Fibroblast of skin of abdomen (primary cell): ENCODE measurements at places on chromosomes 12 and 14.

GRCh38 chr12:88035907-88036289 lies 6.7 kb upstream of the C12orf50 start:
- no peak for DNase-seq

- no peak for DNase-seq
These were observed 1340.9 kb upstream of the TMEM132C start for GRCh38 chr12:126926023-126926594.

- no peak for DNase-seq
These were observed 46.1 kb downstream of the FRMD6 start for GRCh38 chr14:51697848-51698247.

- DNase-seq = peak; percentile 98
These were observed 48.2 kb upstream of the ATP2B1 start for GRCh38 chr12:89756585-89757398.

GRCh38 chr12:42534184-42534838 lies 55.2 kb downstream of the PRICKLE1 start:
- DNase-seq = no peak
